ENCODE measurements at places on chromosomes 6 and 20.

- no peak for DNase-seq
These were observed 42.0 kb upstream of the ASIP start for GRCh38 chr20:34199183-34199582.

GRCh38 chr20:13105864-13106457 lies 97.2 kb downstream of the SPTLC3 start:
- DNase-seq, result no peak

DNA sequence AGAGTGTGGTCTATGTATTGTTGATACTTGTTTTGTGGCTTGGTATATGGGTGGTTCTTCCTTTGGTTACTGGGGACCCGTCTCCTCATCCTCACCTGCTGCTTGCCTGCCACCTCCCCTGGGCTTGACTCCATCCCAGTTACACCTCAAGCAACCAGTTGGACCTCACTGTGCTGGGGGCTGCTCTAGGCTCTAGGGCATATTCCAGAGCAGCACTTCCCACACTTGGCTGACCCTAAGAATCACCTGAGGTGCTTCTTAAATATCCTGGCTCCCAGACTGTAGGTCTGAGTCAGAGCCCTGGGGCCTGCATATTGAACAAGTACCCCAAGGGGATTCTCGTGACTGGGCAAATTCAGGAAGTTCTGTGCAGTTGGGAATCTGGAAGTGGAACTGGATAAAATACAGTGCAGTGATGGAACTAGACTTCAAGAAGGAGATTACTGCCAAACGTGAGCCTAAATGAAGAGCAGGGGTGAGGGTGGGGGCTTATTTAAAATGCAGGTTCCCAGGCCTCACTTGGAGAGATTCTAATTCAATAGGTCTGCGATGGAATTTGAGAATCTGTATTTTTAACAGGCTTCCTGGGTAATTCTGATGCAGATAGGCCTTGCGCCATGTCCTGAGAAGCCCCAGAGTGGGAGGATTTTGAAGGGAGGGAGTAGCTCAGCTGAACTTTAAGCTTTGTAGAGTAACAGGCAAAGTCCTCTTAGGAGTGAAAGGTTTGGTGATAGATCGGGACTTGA lies 7.6 kb downstream of the SPATS1 start:
- DNase-seq, result no peak

DNA sequence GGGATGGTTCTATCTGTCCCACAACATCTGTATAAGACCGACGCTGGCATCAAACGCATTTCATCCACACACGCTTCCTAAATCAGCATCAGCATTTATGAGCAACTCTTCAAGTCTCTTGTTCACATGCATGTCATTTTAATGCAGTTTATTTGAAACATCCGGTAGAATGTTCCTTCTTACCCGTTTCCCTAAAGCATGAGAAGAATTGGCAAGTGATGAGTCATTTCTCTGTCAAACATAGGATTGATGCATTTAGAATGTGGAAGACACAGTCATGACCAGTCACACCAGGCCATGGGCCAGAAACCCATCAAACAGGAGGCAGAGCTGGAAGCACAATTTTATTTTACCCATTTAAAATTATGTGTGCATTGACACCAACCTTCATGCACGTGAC lies 122.8 kb downstream of the UST start:
- DNase-seq, result no peak

DNA sequence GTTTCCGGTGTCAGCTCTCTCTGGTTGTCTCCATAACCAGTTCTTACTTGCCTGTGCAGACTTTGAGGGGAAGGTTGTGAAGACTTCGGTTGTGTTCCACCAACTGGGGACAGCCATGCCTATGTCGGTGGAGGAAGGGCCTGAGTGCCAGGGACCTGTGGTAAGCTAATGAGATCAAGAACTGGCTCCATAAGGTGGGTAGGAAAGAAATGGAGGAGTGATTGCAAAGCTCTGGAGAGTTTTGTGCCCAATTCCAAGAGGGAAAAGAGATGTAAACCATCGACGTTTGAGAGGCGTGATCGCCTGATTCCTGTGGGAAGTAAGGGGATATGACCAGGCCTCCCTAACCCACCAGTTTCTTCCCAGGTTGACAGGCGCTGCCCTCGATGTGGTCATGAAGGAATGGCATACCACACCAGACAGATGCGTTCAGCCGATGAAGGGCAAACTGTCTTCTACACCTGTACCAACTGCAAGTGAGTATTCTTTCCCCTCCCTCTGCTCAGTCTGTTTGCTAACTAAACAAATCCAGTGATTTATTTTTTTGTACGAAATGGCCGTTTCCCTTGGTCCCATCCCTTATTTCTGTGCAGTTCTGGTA lies 893 bp downstream of the POLR1H start:
- DNase-seq, result no peak

DNA sequence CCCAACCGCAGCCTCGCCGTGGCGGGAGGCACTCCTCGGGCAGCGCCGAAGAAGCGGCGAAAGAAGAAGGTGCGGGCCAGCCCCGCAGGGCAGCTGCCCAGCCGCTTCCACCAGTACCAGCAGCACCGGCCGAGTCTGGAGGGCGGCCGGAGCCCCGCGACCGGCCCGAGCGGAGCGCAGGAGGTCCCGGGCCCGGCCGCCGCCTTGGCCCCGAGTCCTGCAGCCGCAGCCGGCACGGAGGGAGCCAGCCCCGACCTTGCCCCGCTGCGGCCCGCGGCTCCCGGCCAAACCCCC lies 525 bp downstream of the PNRC1 start:
- no peak for DNase-seq

GRCh38 chr20:52342913-52343312 lies 151.3 kb upstream of the ZFP64 start:
- no peak for DNase-seq

GRCh38 chr6:99031957-99032356 lies 84.2 kb upstream of the FBXL4 start:
- no peak for DNase-seq

DNA sequence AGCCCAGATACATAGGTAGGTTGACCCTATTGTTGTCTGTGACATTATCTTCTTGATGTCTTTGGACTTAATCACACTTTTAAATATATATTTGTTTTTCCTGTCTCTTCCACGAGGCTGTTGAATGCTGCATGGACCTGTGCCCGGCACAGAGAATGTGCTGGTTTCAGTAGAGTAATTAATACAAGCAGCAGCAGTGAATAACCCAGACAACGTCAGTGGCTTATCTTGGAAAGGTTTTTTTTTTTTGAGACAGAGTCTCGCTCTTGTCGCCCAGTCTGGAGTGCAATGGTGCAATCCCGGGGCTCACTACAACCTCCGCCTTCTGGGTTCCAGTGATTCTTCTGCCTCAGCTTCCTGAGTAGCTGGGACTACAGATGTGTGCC lies 108.2 kb downstream of the CDH26 start:
- DNase-seq, result no peak

DNA sequence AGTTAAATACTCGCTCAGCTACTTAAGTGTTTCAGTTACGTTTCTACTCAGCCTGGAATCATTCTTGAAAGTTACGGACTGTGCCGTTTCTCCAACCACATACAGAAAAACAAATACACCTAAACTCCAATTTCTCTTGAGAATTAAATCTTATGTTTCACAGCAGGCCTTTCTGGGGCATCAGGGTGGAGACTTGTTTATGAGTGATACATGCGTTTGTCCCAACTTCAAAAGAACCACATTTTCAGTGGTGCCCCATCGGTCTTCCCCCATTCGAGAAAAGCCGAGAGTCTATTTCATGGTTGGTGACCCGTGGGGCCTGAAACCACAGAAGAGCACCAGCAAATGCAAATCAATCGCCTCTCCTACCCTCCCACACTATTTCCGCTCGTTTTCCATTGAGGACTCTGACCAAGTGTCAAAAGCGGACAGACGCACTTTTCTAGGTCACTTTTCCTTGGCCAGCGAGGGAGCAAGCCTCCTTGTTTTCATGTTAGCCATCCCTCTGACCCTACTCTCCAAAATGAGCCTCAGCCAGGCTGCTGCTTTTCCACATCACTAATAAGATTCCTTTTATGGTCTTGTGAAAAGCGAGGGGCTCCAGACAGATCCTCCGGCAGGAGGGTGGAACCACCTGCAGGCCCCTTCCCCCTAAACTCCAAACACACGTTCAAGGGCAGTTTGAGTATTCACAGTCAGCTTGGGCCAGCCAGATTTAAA lies 3.1 kb downstream of the JAG1 start:
- DNase-seq, result no peak

DNA sequence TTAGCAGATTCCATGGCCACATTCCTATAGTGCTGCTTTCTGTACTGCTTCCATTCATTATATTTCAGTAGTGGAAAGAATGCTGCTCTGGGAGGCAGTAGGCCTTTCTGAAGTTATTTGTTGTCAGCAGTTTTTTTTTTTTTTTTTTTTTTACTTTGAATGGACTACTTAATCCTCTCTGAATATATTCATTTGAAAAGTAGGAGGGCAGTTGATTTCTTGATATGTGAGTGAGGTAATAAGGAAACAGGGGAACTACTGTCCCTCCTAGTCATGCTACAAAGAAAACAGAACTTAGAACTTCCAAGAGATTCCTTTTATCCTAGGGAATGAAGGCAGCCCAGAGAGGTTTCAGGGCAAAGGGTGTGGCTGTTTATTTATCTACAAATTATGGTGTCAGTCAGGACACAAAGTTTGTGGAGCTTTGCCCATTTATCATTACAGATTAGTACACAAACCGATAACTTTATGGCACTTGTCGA lies 155.9 kb downstream of the JARID2 start:
- no peak for DNase-seq

GRCh38 chr6:141307309-141307998 lies 825.3 kb upstream of the GJE1 start:
- DNase-seq, result no peak

DNA sequence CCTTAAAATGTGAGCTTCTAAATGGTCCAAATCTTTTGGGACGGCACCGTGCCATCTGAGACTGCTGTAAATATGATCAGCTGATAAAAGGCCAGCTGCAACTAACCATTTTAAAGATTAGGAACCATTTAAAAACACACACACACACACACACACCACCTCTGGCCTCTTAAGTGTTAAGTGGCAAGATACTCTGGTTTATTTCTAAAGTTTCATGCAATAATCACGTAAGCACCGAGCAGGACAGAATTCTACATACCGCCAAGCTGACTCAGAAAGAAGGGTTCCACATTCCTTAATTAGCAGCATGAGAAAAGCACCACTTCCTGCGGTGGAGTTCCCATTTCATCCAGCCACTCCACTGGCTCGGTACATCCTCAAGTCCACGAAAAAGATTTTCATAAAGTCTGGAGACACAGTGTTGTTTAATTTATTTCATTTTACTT lies 17.8 kb upstream of the ZNF217 start:
- no peak for DNase-seq

DNA sequence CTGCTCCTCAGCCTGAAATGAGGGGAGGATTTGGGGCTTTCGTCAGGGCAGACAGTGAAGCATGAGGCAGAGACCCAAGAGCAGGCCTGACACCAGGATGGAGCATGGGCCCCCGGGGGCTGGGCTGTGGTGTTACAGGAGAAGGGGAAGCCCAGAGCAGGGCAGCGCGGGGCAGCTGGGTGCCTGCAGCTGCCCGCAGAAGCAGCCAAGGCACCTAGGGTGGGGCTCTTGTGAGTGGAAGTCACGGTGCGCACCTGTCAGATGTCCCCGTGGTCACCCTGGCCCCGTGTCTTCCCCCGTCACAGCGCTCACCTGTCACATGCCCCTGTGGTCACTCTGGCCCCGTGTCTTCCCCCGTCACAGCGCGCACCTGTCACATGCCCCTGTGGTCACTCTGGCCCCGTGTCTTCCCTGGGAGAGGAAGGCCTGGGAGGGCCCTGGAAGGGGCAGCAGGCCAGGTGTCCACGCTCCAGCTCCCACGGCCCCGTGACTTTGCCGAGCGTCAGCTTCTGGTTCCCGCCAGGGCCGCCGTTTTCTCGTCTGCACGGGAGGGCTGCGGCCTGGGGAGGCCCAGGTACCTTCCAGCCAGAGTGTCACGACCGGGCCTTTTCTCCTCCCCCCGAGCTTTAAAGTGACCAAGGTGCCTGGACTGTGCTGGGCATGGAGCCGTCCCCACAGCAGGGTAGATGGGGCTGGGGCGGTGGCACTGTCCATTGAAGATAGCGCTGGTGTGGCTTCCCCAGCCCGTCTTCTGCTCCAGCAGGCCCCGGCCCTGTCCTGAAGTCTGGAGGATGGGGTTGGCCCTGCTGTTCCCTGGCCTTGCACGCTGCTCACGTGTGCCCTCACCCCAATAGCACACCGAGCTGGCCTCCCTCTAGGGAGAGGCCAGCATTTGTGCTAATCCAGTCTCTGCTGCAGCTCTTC lies 9.4 kb downstream of the ARFGAP1 start:
- no peak for DNase-seq

DNA sequence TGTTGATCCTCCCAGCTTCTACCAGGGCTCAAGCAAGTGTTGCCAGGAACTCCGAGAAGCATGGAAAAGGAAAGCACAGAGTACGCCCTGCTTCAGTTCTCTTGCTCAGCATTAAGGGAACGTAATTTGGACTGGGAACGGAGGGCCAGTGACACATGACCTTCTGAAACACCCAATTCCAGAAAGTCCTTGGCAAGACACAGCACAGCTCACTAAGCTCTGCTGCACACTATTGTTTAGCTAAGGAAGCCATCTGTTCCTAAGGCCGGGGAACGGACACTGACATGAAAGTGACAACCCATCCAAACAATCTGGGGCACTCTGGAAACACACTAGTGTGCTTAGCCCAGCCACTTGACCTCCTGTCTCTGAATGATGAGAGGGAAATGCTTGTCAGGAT lies 56.9 kb upstream of the NXT1 start:
- no peak for DNase-seq

GRCh38 chr20:51036827-51037531 lies 14.1 kb upstream of the KCNG1 start:
- no peak for DNase-seq

DNA sequence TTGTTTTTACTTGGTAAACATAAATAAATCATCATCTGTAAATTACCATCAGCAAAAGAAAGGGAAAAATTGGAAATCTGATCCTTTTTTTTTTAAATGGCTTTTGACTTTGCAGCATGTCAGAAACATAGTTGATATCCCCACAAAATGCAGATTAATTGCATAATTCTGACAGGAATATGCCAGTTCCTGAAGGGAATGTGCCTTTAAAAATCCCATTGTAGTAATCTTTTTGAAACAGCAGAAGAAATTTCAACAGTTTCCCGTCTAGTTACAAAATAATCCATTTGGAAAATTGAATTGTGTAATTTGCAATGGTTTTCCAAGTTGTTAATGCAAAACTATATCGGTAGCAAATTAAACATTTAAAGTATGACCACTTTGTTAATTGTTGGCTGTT lies 95.2 kb downstream of the DOK5 start:
- DNase-seq, result no peak

GRCh38 chr20:34179637-34180360 lies 61.4 kb upstream of the ASIP start:
- DNase-seq, result no peak

- DNase-seq, result no peak
These were observed 9.1 kb downstream of the PAX1 start for GRCh38 chr20:21714297-21715192.

Measured in activated CD8-positive, alpha-beta memory T cell treated with anti-CD3 and anti-CD28 coated beads, Interleukin-2, amount 50 U/mL, for 4 hours (primary cell).